ENCODE measurements at places on chromosomes 3 and 15. TPM values are rescaled to one million over a fixed set of nuclear protein-coding genes. Genes with fewer than 3 reads are reported as not detected.

Gene OR5H14
- total RNA-seq, result not detected

Gene GOLGA6L1
- not detected for total RNA-seq

GRCh38 chr15:84955089-84955848 lies 26.4 kb upstream of the PDE8A start:
- peak; percentile 88 for DNase-seq
- no peak overlapping the region for H3K27ac ChIP-seq
- no peaks in the 10 kb centered on the region for H3K36me3 ChIP-seq
- peak overlapping the region; percentile 36 for H3K4me3 ChIP-seq

DNA sequence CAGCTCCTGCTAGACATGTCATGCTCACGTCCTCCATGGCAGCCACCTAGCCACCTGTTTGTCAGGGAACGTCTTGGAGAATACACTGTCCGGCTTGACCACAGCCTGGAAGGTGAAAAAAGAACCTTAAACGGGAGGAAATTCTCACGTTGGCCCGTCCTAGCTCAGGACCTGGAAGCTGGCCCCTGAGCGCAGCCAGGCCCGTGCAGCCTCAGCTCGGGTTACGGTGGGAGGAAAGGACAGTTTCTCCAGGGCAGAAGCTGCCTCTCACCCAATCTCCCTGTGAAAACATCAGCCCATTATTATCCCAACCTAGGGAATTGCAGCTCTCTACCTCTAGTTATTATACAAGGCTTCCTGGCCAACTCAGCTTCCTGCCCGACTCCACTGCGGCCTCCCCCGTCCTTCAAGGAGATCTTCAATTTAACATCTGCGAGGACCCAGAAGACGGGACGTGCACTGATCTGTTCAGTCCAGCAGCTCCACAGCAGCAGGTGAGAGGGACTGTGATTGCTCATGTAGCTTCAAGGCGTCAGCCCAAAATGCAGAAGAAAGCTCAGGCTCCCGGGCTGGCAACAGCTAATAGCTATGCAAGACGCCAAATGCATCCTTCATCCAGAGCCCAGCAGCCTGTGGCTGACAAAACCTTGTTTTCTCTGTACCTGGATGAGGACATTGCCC lies 84.7 kb downstream of the ADAMTS17 start:
- no peak overlapping the region for H3K27ac ChIP-seq
- H3K27me3 ChIP-seq, result no peaks in the 10 kb centered on the region
- no peaks in the 10 kb centered on the region for H3K4me1 ChIP-seq
- H3K4me3 ChIP-seq, result no peak overlapping the region

- no peak overlapping the region for H3K4me3 ChIP-seq
- no peaks in the 10 kb centered on the region for H3K4me1 ChIP-seq
- H3K36me3 ChIP-seq, result no peaks in the 10 kb centered on the region
- DNase-seq, result no peak
- H3K27ac ChIP-seq, result no peak overlapping the region
Measured at GRCh38 chr3:29169451-29169850, 111.4 kb upstream of the RBMS3 start.

DNA sequence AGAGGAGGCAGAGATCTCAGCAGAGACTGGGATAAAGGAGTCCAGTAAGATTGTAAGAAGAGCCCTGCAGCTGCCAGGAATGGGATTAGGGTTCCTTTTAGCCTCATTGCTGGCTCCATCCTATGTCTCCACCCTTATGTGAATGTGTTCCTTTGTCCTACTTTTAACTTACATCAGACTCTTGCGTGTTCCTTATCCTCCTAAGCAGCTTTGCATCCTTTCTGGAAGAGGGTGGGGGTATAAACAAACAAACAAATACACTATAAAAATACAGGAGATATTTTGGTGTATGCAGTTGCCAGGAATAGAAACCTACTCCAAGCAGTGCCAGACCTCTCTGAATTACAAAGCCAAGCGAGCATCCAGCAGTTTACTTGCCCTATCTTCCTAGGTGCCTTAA lies 194.7 kb downstream of the ADAMTS9 start:
- no peaks in the 10 kb centered on the region for H3K4me1 ChIP-seq
- no peaks in the 10 kb centered on the region for H3K27me3 ChIP-seq
- H3K27ac ChIP-seq, result no peak overlapping the region
- no peaks in the 10 kb centered on the region for H3K36me3 ChIP-seq

GRCh38 chr15:78390826-78391225 lies 47.2 kb upstream of the IREB2 start:
- H3K27ac ChIP-seq, result no peak overlapping the region
- H3K36me3 ChIP-seq, result no peaks in the 10 kb centered on the region
- DNase-seq, result no peak
- no peaks in the 10 kb centered on the region for H3K27me3 ChIP-seq
- no peaks in the 10 kb centered on the region for H3K4me1 ChIP-seq
